Astrocyte (in vitro differentiated cells and primary cell): ENCODE measurements at places on chromosomes 16 and 17.

DNA sequence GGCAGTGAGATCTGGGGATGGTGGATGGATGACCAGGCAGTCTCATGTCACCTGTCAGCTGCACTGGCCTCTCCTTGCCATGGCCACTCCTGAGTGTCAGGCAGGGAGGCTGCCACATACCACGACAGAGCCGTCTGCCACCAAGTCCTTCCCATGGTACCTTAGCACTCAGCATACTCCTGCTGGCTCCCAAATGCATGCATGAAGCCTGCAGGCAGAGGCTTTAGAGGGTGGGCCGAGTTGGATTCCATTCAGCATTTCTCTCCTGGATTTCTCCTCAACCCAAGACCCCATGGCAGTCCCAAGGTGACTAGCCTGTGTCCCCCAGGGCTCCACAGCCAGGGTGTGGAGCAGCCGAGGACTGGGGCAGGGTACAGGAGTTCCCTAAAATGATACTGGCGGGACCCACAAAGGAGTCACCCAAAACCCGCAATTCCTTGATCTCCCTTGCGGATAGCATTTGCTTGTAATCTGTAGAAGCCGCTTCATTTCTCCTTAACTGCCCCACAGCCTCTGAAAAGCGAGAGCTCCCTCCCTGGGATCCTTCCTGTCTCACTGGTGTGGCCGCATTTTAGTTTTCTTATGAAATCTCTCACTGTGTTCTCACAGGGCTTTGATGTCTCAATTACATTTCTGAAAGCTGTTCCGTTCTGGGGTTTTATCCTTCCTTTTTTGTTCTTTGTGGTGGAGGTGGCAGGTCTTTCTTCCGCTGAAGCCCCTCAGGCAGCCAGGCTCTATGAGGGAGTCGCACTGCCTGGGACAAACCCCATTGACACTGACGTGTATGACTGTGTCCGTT is 141.4 kb downstream of the SOCS1 start:
- no peak for DNase-seq

DNA sequence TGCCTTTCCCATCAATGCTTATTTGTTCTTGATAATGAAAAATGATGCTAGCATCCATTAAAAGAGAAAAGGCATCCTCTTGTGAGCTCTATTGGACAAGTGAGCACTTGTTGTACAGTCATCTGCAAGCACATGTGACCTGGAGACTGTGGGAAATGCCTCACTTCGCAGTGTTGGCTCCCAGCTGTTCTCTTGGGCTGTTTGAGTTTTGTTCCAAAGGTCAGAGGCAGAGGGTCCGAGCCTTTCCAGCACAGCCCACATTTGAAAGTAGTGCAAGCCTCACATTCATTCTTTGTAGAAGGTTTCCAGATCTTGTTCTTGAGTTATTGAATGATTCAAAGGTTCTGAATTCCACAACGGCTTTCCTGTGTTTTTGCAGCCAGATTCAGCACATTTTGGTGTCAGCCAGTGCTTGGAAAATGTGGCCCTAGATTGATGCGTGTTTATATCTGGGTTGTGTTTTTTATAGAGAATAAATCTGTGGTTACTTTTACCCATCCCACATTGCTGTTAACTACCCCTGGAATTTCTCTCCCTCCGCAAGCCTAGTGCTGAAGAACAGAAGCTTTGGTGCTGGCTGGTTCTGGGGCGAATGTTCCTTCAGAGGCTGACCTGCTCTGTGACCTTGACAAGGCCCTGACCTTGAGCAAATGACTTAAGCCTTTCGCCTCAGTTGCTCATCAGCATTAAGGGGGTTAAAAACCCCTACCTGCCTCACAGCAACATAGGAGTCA is 49.8 kb downstream of the CDH1 start:
- peak; percentile 98 for DNase-seq

DNA sequence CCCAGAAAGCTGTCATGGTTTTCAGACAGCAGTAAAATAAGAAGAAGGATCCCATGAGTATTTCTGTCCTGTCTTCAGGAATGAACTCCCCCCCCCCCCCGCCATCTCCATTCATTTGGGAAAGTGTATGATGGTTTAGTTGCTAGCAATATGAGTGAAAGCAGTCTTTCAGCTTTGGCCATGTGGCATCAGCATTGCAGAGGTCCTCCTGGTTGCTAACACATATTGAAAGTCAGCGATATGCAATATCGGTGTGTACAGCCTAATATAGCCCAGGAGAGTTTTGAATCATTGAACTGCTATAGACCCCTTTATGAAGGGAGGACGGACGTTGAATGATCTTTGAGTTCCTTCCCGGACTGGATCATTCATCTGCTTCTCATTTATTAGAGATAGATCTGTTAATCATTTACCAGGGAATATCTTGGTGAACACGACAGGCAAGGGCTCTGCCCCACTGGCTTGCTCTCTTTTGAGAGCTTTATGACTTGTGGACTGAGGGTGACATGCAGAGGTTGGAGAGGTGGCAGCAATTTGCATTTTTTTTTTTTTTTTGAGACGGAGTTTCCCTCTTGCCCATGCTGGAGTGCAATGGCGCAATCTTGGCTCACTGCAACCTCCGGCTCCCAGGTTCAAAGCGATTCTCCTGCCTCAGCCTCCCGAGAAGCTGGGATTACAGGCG is 25.2 kb downstream of the DEF8 start:
- no peak for DNase-seq

- DNase-seq = no peak
Measured at GRCh38 chr17:64538508-64539130, 31.8 kb downstream of the CEP95 start.

- no peak for DNase-seq
Measured at GRCh38 chr17:68238871-68239253, 9.0 kb upstream of the AMZ2 start.

GRCh38 chr17:40171750-40172149 is 5.5 kb upstream of the RAPGEFL1 start:
- no peak for DNase-seq

- DNase-seq = peak; percentile 46
Measured at GRCh38 chr17:5209396-5209795, 17.7 kb upstream of the ZNF594 start.

DNA sequence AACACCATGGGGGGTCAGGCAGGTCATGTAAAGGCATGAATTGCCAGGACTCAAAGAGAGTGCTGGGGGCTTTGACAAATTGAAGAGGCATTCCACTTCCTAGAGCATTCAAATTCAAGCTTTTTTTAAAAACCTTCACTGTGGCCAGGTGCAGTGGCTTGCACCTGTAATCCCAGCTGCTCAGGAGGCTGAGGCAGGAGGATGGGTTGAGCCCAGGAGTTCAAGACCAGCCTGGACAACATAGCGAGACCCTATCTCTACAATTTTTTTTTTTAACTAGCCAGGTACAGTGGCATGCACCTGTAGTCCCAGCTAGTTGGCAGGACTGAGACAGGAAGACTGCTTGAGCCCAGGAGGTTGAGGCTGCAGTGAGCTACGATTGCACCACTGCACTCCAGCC is 17.2 kb downstream of the ABCC12 start:
- no peak for DNase-seq

GRCh38 chr17:69557339-69557738 is 142.8 kb downstream of the MAP2K6 start:
- DNase-seq = no peak

- peak; percentile 32 for DNase-seq
Measured at GRCh38 chr17:37527249-37527851, 37.7 kb downstream of the DUSP14 start.

DNA sequence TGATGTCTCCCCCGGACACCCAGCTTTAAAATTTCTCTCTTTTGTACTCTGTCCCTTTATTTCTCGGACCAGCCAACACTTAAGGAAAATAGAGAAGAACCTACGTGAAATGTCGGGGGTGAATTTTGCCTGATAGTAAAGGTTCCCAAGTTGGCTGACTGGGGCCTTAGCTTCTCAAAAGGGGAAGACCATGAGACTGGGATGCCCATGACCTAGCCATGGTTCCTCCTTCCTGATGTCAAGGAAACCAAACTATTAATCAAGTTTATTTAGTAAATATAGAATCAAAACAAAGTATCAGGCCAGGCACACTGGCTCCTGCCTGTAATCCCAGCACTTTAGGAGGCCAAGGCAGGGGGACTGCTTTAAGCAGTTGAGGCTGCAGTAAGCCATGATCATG is 2.4 kb upstream of the EIF1 start:
- no peak for DNase-seq

DNA sequence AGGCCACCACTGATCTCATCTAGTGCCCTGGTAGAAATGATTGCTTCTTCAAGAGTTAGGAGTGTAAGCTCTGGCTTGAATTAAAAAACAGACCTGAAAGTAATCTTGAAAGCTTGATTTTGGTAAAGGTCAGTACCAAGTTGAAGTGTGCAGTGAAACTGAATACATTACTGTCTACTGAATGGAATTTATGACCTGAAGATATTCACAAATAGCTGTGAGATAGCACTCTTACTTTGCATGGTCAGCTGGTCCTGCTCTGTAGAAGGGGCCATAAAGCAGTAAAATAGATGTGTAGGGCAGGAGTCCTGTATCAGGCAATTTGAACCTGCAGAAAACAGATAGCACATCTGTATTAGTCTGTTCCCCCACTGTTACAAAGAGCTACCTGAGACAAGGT is 78.6 kb downstream of the MYH13 start:
- DNase-seq = no peak

- DNase-seq = no peak
Measured at GRCh38 chr17:5962371-5962770, 107.8 kb upstream of the WSCD1 start.

- peak; percentile 93 for DNase-seq
Measured at GRCh38 chr16:27202923-27203506, 311 bp upstream of the KDM8 start.

GRCh38 chr17:15381707-15382106 is 40.3 kb upstream of the TEKT3 start:
- no peak for DNase-seq

DNA sequence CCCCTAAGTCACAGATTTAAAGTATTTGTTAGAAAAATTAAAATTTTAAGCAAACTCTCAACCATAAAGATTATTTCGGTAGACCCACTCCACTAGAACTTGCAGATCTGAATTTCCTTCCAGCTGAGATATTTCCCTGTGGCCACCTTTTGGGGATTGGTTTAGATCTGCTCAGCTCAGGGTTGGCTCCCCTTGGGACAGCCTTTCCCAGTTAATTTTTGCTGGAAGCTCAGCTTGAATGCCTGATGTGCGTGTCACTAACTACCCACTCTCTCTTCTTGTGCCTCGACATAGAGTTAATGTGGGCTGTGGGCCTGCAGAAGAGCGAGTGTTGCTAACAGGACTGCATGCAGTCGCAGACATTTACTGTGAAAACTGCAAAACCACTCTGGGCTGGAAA is 57.6 kb downstream of the YPEL2 start:
- DNase-seq = no peak

DNA sequence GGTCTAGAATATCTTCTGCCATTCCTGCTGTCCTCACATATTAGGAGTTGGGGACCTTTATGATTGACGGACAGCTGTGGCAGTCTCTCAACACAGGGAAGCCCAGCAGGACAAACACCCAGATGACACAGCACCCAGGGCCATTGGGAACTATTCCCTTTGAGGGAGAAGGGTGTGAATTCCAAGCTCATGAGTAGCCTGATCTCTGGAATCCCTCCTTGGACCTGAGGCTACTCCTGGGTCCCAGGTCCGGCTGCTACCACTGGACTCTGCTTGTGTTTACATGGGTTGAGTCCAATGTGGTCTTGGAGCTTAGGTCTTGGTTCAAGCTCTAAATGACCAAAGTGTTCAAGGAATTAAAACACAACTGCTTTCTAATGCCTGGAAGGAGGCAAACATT is 78.9 kb downstream of the SLC6A2 start:
- DNase-seq = no peak
